Thyroid gland (tissue), 4 donors: ENCODE measurements at places on chromosomes 7 and 10. TPM values are rescaled to one million over a fixed set of nuclear protein-coding genes. Genes with fewer than 3 reads are reported as not detected.

- H3K27ac ChIP-seq = no peak overlapping the region
- H3K36me3 ChIP-seq = no peaks in the 10 kb centered on the region
- H3K27me3 ChIP-seq = no peaks in the 10 kb centered on the region
- no peaks in the 10 kb centered on the region for H3K4me1 ChIP-seq
- no peak for DNase-seq
- H3K4me3 ChIP-seq = no peak overlapping the region
Measured at GRCh38 chr7:84809877-84810276, 377.0 kb downstream of the SEMA3D start.

- no peaks in the 10 kb centered on the region for H3K4me1 ChIP-seq
- H3K4me3 ChIP-seq = no peak overlapping the region
- DNase-seq = no peak
Measured at GRCh38 chr10:15265056-15265455, 96.6 kb upstream of the NMT2 start.

DNA sequence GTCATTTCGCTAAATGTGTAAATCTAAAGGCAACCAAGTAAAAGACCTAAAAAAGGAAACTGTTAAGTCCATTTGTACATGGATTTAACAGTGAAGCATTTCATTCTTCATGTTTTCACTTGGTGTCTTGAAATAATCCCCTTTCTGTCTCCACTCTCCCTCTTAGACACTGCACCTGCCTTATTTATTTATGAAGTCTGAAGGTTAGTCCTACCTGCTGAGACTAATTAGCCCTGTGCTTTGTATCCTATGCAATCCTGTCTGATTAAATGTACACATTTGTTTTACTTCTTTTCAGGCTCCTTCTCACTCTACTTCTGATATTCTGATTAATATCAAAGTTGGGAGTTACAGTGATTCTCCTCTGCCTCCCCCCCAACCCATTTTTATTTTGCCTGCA is 1.9 kb upstream of the TCF7L2 start:
- peaks cover 11% of the 10 kb centered on the region for H3K4me1 ChIP-seq
- H3K4me3 ChIP-seq = no peak overlapping the region
- no peaks in the 10 kb centered on the region for H3K36me3 ChIP-seq

Gene CEP55
- 2.1 TPM for total RNA-seq

Gene NRCAM
- total RNA-seq = 19.5 TPM

- H3K36me3 ChIP-seq = no peaks in the 10 kb centered on the region
- H3K27ac ChIP-seq = no peak within 1 kb of the TSS
- H3K4me3 ChIP-seq = no peak within 1 kb of the TSS
- DNase-seq = peak; percentile 42
- peaks cover 19% of the 10 kb centered on the region for H3K27me3 ChIP-seq
- H3K4me1 ChIP-seq = peaks cover 38% of the 10 kb centered on the region
Measured at GRCh38 chr10:27745732-27746396, at the start of gene MKX. MKX (minus strand) TSS chr10:27745819; CDS start chr10:27743415, 2,404 bp downstream.

DNA sequence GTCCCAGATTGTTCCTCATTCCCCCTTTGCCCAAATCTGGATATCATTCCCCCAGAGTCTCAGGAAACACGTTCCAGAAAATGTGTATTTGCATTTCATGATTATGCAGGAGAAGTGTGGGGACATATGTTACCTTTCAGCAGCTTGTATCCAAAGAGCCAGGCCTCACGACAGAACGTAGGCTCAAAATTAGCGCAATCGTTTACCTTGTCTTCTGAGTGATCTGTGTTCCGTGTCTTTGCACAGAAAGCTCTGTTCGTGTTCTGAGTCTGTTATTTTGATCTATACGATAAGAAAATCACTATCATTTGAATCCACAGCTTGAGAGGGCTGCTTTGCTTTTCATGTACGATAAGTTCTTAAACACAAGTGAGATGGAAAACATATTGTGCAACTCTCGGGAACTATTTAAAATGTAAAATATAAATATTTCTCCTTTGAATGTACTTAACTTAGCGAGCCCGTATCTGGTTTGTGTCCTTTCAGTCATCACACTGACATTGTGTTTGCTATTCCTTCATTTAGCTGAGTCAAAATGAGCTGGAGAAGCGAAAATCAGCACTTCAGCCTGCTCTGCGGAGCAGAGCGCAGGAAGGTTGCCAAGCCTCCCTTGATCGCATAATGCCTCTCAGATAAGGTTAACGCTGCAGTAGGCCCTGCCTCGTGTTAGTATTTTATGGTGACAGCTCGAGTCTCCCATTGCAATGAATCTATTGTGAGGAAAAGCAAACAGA is 80.2 kb upstream of the CACNB2 start:
- H3K27ac ChIP-seq = no peak overlapping the region
- no peak overlapping the region for H3K4me3 ChIP-seq
- DNase-seq = no peak

DNA sequence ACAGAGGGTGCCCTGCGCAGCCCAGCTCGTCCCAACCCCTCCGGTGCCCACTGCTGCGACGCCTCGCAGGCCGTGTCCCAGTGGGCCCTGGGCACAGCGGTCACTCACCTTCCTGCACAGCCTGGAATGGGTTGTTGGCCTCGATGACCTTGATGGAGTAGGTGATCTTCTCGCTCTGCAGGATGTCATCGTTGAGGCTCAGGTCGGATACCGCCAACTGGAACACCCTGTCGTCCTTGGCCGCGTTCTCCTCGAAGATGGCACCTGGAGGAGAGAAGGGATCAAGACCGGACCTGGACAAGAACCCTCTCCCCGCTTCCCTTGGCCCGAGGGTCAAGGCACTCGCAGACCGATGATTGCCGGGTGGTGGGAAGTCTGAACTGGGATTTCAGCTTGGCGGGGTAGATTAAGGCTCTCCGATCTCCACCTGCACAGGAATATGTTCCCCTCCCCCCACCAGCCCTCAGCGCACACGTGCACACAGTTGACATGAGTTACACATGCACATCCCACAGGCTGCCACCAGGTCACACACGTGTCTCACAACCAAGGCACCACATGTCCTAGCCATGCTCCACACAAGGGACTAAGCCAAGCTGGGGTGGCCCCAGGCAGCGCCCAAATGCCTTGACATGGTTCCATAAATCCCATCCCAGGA is 2.6 kb downstream of the GRID1 start:
- no peak for DNase-seq
- peaks cover 21% of the 10 kb centered on the region for H3K4me1 ChIP-seq
- H3K27ac ChIP-seq = no peak overlapping the region
- no peaks in the 10 kb centered on the region for H3K27me3 ChIP-seq

- H3K36me3 ChIP-seq = no peaks in the 10 kb centered on the region
- DNase-seq = no peak
- H3K27ac ChIP-seq = no peak overlapping the region
- H3K4me1 ChIP-seq = no peaks in the 10 kb centered on the region
Measured at GRCh38 chr7:28199021-28199510, 18.5 kb upstream of the JAZF1 start.

- H3K27ac ChIP-seq = peak overlapping the region; percentile 48
- no peaks in the 10 kb centered on the region for H3K36me3 ChIP-seq
- H3K4me3 ChIP-seq = no peak overlapping the region
- H3K27me3 ChIP-seq = no peaks in the 10 kb centered on the region
- H3K4me1 ChIP-seq = peaks cover 13% of the 10 kb centered on the region
- DNase-seq = no peak
Measured at GRCh38 chr10:24114556-24114955, 94.4 kb upstream of the KIAA1217 start.
